ENCODE measurements at places on chromosomes 11 and 22.

GRCh38 chr11:5224538-5225479 lies 2.1 kb downstream of the HBB start:
- no peak for DNase-seq

DNA sequence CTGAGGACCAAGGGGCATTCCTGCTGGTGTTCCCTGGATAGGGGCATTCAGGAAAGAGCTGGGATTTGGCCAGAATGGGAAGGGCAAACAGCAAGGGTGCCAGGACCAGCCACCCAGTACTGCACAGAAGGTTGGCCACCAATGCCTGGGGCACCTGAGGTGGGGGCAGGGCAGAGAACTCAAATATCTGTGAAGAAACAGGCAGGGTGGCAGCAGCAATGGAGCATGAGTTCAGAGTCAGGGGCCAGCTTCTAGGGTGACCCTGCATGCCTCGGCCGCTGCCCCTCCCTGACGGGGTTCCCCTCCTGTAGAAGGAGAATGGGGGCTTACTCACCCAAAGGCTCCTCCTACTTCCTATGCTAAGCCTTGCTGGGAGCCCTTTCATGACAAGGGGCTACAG lies 79.3 kb upstream of the SHANK2 start:
- no peak for DNase-seq

DNA sequence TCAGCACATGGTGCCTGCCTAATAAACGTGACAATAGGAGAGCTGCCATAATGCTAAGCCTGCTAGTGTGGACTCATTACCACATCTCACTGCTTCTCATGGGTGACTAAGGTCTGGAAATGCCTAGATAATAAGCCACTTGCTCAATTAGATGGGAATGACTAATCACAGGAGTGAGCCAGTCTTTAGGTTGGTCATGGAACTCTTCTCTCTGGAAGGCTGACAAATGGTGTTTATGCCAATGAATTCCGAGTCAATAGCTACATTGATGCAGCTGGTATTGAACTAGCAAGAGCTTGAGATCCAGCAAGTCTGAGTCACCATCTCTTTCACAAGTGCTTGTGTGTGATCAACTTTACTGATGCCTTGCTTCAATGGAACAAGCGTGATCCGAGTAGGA lies 334.9 kb downstream of the OPCML start:
- DNase-seq: no peak

- no peak for DNase-seq
Measured at GRCh38 chr22:25645964-25646363, 81.5 kb downstream of the GRK3 start.

- no peak for DNase-seq
Measured at GRCh38 chr11:133895551-133895950, 50.2 kb upstream of the SPATA19 start.

DNA sequence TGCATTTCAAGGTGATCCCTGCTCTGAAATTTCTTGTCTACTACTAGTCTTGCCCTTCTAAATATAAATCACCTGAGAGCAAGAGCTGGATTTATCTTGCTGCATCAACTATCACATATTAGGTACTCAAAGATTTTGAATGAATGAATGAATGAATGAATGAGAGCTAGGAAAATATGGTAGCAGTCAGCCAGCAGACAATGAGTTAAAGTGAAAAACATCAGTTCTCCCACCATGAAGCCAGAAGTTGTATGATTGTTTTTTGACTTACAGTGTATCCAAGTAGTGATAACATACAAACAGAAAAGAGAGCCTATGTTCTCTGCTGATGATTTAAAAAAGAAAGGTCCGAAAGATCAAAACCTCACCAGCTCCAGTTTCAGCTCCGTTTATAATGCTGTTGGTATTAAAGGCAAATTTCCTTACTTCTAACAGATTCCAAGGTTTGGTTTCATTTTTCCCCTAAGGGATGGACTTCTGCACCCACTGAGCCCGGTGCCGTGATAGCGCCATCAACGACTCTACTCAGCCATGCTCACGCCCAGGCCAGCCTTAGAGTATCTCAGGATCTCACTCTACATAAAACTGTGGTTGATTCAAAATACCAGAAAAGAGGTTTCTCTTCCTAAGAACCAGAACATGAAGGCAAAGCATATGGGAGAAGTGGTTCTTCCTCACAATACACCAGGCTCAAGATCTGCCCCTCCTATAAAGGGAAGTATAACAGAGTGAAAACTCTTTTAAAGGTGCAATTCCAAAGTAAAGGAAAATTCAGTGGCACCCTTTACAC lies 92.0 kb downstream of the SGSM3 start:
- DNase-seq: no peak

- no peak for DNase-seq
Measured at GRCh38 chr11:18235394-18236334, 938 bp downstream of the SAA4 start.

- DNase-seq: no peak
Measured at GRCh38 chr11:119573858-119574257, 150.9 kb upstream of the THY1 start.

All from GM19239 (cell line).